ENCODE measurements at places on chromosomes 3 and 15. TPM values are rescaled to one million over a fixed set of nuclear protein-coding genes. Genes with fewer than 3 reads are reported as not detected.

The PSTPIP1 gene
- 1.4 TPM for total RNA-seq

The TSEN2 gene
- total RNA-seq: 18.7 TPM

The GOLGA8T gene
- total RNA-seq: not detected

The TAGLN3 gene
- total RNA-seq: 0.38 TPM

The MASP1 gene
- 20.2 TPM for total RNA-seq

The IL5RA gene
- total RNA-seq: not detected

The C3orf49 gene
- total RNA-seq: not detected

The CPNE4 gene
- not detected for total RNA-seq

The NSMCE3 gene
- total RNA-seq: 6.5 TPM

The HDC gene
- total RNA-seq: not detected

The IGF1R gene
- total RNA-seq: 66.3 TPM

The CTXND1 gene
- not detected for total RNA-seq

The CLDN18 gene
- total RNA-seq: not detected

The ACKR2 gene
- total RNA-seq: 0.15 TPM

The PRR20G gene
- not detected for total RNA-seq

The CACNA1D gene
- 0.47 TPM for total RNA-seq

The SLC30A4 gene
- total RNA-seq: 7.8 TPM

The SHQ1 gene
- total RNA-seq: 18.8 TPM

The PDCD10 gene
- 20.8 TPM for total RNA-seq

The NUP210 gene
- not detected for total RNA-seq

The ZDHHC19 gene
- total RNA-seq: not detected

The OR5H15 gene
- not detected for total RNA-seq

The CASR gene
- not detected for total RNA-seq

The CHRNA5 gene
- 0.53 TPM for total RNA-seq

Measured in smooth muscle cell of the coronary artery (primary cell).